ENCODE measurements at places on chromosomes 16 and 17. TPM values are rescaled to one million over a fixed set of nuclear protein-coding genes. Genes with fewer than 3 reads are reported as not detected.

- no peak for DNase-seq
These were observed 27.3 kb downstream of the AATF start for GRCh38 chr17:36975922-36976515.

Gene KCNH6
- not detected for total RNA-seq

DNA sequence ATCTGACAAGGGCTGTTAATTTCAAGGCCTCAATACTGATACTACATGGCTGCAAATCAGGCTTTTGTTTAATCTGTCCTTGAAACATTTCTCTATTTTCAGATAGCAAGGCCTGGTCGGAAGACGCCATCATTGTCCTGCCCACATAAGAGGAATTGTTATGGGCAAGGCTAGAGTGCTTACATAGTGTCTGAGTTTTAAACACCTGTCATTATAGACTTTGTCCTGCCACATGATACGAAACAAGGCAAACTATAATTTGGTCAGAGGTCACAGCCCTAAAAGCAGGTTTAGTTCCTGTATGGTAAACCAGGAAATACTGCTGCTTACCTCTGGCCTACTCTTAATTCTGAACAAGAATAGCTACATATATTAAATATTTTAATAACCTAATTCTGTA, 104.4 kb downstream of the SSH2 start:
- DNase-seq: no peak

- DNase-seq: no peak
These were observed 276.4 kb downstream of the FOXL1 start for GRCh38 chr16:86854626-86855294.

DNA sequence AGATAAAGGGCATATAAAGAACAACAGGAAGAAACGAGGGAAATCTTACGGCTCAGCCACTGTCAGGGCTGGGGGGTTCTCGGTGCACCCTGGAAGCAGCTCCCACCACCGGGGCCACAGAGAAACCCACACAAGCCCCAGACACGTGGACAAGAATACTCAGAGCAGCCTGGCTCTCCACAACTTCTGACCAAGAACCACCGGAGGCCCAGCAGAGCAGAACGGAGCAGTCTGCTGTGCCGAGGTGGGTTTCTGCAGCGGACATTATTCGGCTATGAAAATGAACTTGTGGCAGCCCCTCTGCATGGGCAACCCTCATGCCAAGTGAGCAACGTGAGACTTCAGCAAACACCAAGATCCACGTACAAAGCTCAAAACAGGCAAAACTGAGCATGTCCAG, 6.8 kb downstream of the DNASE1 start:
- no peak for DNase-seq

DNA sequence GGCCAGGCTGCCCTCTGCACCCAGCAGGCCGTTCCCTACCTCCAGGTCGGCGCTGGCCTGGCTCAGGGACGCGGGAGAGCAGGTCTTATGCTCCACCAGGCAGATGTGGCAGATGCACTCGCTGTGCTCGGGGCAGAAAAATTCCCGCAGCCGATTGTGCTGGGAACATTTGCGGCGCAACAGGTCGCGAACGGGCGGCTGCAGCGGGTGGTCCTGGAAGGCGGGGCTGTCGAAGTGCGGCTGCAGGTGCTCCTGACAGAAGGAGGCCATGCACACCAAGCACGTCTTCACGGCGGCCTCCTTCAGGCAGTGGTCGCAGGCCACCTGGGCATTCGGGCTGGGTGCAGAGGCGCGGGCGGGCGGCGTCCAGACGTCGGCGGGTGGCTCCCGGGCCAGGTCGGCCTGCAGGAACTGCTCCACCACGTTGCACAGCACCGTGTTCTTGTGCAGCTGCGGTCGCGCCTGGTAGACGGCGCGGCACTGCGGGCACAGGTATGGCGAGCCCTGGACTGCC, 439 bp downstream of the TRIM25 start:
- no peak for DNase-seq
